ENCODE measurements at places on chromosomes 4 and X.

DNA sequence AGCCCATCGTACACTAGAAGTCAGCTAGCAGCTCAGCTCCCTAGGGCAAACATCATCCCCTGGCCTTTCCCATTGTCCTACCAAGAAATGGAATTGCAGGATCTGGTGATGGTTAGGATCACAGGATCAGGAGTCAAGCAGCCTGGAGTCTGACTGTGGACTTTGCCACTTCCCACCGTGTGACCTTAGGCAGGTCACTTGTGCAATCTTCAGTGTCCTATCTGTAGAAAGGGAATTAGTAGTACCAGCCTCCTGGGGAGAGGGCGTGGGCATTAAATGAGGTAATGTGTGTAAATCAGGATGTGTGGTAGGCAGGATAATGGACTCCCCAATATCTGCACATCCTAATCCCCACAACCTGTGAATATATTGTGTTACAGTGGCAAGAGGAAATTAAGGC, 38.6 kb upstream of the APLN start:
- no peak for DNase-seq

DNA sequence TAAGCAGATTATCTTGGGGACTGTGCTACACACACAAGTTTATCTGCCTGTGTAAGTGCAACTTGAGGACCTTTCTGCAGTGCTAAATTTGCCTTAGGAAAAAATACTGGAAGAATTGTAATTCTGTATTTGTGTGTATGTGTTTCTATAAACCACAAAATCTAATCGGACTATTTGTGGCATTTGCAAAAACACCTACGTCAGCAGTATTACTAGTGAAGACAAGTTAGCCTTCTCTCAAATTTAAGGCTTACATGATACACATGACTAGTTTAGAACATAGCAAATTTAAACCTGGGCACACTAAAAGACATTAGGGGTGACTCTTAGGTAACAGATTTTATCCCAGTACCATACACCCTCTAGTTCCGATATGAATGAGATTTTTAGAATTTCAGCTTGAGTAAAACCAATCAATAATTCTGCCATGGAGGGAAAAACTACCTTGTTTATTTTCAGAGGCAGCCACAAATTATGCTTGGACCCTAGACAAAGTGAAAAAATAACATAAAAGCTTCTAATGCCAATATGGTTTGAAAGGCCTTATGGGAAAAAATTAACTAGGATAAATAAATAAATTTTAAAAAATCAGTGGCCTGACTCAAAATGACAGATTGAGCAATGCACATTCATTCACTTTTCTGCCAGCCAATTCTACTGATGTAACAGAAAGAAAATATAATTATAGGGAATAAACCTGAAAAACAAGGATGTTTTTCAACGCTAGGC, 176.4 kb downstream of the SNCA start:
- DNase-seq, result no peak

DNA sequence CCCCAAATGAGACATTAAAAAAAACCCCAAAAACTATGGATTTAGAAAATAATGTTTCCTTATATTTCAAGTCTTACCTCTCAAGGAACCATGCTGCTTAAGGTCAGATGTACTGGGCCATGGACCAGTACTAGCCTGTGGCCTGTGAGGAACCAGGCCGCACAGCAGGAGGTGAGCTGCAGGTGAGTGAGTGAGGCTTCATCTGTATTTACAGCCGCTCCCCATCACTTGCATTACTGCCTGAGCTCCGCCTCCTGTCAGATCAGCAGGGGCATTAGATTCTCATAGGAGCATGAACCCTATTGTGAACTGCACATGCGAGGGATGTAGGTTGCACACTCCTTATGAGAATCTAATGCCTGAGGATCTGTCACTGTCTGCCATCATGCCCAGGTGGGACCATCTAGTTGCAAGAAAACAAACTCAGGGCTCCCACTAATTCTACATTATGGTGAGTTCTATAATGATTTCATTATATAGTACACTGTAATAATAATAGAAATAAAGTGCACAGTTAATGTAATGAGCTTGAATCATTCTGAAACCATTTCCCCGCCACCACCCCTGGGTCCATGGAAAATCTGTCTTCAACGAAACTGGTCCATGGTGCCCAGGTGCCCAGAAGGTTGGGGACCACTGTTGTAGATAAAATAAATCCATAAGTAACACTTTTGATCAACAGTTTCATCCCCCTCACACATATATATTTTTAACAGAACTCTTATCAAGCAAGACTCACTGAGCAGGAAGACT, 105.3 kb upstream of the CBR4 start:
- no peak for DNase-seq

DNA sequence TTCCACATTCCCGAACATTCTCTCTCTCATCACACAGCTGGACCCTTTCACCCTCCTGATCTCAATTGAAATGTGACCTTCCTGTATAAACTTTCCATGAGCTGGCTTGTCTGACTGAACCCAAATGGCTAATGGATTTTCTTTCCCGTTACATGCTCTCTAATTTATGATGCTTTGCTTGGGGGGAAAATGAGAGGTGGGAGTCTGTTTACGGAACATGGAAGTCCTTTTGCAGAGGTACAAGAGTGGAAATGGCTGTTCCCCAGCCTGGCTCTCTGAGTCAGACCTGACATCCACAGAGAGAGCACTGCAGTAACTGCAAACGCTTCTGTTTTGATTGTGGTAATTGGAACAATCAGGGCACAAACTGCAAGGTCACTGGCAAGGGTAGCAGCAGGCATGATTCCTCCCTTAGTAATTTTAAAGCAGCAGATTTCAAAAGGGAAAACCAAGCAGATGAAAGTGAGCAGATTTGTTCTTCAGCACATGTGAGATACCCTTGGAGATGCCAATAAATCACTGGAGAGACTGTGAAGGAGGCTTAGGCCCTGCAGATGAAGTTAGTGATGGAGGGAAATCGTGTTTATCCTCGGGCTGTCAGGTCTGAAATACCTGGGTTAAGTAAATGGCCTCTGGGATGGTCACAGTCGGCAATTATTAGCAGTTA, 83.9 kb downstream of the SNCA start:
- DNase-seq, result no peak

DNA sequence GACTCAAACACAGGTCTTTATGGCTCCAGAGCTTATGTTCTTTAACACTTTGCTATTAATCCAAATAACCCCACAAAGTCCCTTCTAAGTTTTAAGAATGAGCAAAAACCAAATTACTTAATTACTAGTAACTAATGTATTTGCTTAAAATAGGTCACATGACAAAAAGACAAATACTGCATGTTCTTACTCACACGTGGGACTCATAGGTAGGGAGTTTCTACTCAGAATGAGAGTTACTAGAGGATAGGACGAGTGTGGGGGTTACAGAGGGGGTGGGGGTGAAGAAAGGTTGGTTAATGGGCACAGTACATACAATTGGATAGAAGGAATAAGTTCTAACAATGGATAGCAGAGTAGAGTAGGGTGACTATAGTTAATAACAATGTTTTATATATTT, 5.8 kb downstream of the RPS6KA3 start:
- DNase-seq, result no peak
